ENCODE measurements at places on chromosomes 16 and 17.

GRCh38 chr17:14744761-14745473 is 444.0 kb downstream of the HS3ST3B1 start:
- DNase-seq: no peak

- DNase-seq: peak; percentile 15
Measured at GRCh38 chr16:1152651-1153259, at the start of gene CACNA1H. CACNA1H (plus strand) TSS chr16:1153106; CDS start chr16:1153738, 632 bp downstream.

DNA sequence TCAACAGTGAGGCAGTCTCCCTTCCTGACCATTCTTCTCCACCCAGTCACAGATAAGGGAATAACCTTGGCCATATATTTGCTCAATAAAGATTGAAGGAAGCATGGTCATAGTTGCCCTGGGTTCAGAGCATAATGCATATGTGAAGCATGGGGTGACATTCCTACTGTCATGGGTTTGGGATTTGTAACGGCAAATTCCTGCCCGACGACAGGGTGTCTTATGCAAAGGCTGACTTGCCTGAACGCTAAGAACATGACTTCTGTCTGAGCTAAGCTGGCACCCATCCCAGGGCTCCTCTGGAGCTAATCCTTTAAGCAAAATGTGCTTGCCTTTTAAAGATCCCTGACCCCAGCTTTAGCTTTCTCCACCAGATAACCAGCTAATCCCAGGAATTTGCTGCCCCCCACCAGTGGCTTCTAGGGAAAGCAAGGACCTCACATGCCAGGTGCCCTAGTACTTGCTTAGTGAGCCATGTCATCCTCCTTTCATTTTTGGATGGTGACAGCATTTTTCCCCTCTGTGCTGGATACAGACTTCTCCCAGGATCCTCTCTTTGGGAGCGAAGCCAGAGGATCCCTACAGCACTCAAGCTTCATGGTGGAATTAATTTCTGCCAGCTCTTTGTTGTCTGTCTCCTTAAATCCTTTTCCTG is 11.7 kb downstream of the SLC7A6OS start:
- DNase-seq: no peak

DNA sequence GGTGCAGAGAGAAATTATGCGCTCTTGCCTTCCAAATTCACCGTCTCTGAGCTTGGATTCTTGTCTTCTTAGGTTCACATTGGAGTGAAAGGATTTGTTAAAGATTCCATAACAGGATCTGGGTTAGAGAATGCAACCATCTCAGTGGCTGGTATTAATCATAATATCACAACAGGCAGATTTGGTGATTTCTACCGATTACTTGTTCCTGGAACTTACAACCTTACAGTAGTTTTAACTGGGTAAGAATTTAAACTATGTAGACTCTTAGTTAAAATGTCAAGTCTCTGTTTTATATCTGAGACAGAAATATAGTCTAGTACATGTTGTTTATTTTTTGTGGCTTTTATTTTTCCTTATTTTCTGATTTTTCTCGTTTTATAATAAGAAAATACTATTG is 42.9 kb downstream of the CPD start:
- no peak for DNase-seq

GRCh38 chr17:43587647-43588046 is 41.5 kb upstream of the ETV4 start:
- DNase-seq: no peak

DNA sequence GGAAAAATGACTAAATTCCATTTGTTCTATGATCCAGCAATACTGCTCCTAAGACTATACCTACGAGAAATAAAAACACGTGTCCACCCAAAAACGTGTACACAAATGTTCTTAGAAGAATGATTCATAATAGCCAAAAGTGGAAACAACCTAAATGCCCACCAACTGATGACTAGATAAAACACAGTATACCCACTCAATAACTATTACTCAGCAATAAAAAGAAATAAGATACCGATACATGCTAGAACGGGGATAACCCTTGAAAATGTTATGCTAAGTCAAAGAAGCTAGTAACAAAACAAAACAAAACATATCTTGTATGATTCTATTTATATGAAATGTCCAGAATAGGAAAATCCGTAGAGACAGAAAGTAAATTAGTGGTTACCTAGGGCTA is 17.6 kb downstream of the CCL16 start:
- DNase-seq: no peak

DNA sequence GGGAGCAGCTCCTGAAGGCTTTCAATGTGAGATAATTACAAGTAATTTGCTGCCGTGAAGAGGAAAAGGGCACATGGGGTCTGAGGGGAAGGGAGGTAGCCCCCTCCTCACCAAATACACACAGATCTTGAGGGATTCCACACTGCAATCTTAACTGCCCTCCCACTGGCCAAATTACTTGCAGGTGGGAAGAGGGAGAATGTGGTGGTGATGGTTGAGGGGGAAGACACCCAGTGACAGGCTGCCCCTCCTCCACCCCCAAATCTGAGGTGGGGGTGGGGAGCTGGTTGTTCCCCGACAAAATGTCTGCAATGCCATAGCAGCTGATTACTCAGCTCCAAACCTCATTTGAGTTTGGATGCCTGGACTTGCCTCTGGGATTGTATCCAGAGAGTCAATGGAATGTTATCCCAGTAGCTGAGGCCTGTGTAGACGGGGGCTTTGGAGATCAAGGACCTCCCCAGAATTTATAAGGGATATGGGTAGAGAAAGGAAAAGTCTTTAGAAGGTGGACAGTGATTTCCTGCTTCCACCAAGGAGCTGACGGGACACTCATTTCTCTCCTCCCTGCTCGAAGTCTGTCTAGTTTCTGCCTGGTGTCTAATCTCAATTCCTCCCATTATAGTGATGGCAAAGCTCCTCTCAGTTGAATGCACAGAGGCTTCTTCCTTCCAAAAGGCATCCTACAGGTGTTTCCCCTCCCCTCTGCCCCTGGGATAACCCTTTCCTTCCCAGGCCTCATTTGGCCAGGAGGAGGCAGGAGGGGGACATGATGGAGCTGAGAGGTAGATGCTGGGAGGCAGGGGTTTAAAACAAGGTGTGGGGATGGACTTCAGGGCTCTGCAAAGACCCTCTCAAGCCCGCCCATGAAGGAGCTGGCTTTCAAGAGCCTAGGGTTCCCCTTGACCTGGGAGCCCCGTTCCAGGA is 8.7 kb downstream of the DLX4 start:
- DNase-seq: no peak

DNA sequence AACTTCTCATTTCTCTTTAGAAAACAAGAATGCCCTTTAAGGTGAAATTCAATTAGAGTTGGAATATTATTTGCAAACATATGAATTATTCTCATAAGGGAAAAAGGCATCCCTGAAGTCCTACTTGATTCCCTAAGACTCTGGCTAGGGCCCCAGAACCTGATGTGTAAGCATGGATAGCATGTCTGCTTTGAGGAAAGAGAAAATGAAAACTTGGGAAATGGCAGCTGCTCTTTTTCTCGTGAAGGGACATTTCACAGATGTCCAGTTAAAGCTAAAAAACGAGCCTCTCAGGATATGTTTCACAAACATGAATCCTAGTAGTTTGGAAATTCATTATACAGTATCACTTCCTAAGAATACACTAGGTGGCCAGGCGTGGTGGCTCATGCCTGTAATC is 112.3 kb upstream of the CLEC3A start:
- no peak for DNase-seq

DNA sequence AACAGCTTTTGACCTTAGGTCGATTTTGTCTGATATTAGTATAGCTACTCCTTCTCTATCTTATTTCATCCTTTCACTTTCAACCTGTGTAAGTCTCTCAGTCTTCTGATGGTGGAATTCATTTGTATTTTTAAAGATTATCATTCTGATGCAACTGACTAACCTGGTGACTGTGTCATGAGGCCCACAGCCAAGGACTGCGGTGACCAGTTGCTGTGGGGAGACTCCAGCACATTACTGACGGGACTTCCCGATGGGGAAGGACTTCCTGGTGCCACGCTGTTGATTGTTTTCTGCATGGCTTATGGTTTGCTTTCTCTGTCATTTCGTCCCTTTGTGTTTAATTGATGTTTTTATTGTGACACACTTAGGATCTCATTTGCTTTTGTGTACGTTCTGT is 34.2 kb downstream of the RMI2 start:
- peak; percentile 15 for DNase-seq

GRCh38 chr17:52064791-52065211 is 93.7 kb downstream of the CA10 start:
- DNase-seq: no peak

- no peak for DNase-seq
Measured at GRCh38 chr16:81189100-81189664, 49.3 kb upstream of the BCO1 start.

- no peak for DNase-seq
Measured at GRCh38 chr16:67518676-67519075, 10.0 kb upstream of the RIPOR1 start.

GRCh38 chr17:68381076-68381900 is 76.0 kb downstream of the WIPI1 start:
- DNase-seq: no peak

GRCh38 chr17:21505819-21506815 is 130.0 kb downstream of the KCNJ12 start:
- no peak for DNase-seq

DNA sequence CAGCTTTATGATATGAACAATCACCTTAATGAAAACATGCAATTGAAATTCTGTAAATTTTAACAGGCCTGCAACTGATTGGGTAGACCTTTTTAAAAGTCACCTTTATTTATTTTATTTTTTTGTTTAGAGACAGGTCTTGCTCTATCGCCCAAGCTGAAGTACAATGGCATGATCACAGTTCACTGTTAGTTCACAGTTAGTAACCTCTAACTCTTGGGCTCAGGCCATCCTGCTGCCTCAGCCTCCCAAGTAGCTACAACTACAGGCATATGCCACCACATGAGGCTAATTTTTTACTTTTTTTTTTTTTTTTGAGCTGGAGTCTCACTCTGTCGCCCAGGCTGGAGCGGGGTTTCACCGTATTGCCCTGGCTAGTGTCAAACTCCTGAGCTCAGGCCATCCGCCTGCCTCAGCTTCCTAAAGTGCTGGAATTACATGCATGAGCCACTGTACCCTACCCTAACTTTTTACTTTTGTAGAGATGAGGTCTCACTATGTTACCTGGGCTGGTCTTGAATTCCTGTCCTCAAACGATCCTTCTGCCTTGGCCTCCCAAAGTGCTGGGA is 28.0 kb downstream of the AP1G1 start:
- DNase-seq: no peak

DNA sequence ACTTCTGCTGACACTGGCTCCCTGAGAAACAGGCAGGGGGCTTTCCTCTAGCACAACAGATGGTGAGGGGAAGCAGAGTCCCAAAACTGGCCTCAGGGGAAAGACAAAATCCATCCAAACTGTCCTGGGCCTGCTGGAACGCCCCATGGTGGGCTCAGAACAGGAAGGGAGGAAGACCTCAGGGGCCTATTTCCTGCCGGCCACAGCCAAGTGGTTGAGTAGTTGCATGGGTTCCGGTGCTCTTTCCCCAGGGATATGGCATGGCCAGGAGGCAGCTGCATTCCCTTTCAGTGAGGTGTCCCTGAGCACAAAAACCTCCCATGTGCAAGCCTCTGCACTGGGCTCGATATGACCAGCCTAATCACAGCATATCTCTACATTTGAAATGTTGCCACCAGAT is 303.0 kb upstream of the IRX5 start:
- no peak for DNase-seq
